ENCODE measurements at places on chromosomes 2 and 18. TPM values are rescaled to one million over a fixed set of nuclear protein-coding genes. Genes with fewer than 3 reads are reported as not detected.

GRCh38 chr2:168145426-168146310, 101.7 kb downstream of the STK39 start:
- DNase-seq: no peak

- no peak for DNase-seq
Observed at GRCh38 chr2:112032689-112033465, 22.2 kb upstream of the TMEM87B start.

DNA sequence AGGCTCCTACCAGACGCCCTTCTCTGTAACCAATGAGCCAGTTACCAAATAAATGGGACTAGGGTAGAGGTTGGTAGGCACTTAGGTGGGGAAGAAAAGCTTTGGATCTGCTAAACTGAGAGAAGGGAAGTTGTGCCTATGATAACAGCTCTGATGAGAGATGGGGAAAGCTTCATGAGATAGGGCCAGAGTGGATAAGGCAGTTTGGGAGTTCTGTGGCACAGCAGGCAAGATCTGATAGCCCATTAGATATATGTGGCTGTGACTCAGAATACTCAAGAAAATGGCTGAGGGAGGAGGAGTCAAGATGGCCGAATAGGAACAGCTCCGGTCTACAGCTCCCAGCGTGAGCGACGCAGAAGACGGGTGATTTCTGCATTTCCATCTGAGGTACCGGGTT, 99.8 kb downstream of the PDE11A start:
- DNase-seq: no peak

DNA sequence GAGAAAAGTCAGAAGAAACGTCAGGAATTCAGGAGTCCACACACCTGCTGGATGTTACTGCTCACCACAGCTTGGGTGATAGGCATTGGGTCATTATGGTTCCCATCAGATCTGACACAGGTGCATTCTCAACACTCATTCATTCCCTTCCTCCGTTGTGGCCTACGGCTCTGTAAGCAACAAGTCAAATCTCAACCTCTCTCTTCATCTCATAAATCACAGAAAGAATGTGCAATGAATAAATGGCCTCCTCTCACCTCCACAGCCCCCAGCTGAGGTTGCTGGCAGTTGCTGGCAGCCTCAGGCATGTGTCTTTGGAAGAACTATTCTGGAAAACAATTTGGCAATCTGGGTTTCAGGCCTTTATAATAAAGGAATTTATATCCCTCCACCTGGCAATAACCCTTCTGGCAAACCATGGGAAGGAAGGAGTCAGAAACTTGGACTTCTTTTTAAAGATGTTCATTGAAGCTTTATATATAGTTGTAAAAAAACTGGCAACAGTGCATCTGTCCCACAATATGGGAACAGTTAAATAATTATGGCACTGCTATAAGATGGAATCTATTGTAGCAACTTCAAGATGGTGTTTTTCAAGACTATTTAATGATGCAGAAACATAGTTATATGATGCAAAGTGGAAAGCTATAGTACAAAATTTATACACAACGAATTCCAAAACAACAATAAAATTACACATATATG, 175.4 kb downstream of the ANAPC1 start:
- no peak for DNase-seq

- no peak for DNase-seq
Observed at GRCh38 chr2:209936106-209936666, 66.3 kb upstream of the RPE start.

DNA sequence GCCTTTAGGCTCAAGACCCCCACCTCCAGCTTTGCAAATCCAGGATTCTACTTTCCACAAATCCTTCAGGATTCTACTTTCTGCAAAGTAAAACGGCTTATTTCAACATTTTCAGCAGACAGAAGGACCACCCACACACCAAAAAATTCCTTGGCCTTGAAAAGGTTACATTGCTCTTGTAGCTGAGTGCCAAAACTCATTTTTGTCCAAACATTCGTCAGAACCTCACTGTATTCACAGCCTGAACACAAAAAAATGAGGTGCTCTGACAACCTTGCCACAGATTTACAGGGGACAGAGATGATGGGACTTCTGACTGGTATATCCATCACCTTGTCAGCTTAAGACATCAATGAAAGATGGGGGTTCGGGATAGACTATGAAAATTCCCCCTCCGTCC, 63.0 kb upstream of the COX7A2L start:
- no peak for DNase-seq

DNA sequence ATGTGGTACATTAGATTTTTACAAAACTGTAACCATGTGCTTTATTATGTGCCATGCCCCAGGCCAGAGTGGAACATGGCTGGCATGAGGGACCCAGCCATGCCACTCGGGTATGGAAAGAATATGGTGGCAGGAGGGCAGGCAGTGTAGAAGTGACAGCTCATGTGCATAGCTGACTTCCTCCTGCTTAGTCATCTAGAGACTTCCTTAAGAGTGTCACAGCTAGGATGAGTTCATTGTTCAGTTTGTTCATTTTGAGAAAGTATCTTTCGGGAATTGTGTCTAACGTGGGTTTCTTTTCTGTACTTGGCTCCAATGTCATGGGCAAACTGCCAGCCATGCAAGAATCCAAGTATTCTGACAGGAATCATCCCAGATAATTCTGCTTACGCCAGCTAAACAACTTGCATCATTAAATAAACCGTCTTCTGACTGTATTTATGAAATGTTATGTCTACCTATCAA, 94.3 kb upstream of the ITGB6 start:
- no peak for DNase-seq

GRCh38 chr2:231546014-231546715, 15.9 kb upstream of the NMUR1 start:
- DNase-seq: no peak

- no peak for DNase-seq
Observed at GRCh38 chr2:145305889-145306288, 786.0 kb upstream of the ZEB2 start.

DNA sequence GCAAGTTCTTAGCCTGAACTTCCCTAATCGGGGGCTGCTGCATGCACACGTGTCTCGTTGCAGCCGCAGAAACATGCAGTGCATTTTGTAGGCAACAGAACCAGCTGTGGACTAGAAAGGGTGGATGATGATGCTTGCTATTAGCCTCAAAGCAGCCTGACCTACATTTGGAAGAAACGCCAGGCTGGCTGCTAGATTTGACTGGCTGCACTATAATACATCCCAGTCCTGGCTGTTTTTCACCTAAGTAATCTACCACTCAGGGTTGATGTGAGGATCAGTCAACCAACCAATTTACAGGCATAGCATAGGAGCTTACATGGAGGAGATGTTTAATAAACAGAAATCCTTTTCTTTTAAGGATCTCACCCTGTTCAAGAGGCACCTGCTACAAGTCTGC, 56.4 kb upstream of the SPP2 start:
- no peak for DNase-seq

- no peak for DNase-seq
Observed at GRCh38 chr18:70021498-70021897, 73.8 kb upstream of the CD226 start.

- no peak for DNase-seq
Observed at GRCh38 chr2:52429171-52429570, 1338.4 kb upstream of the CHAC2 start.

- DNase-seq: no peak
Observed at GRCh38 chr2:84846741-84847142, 34.1 kb downstream of the TRABD2A start.

DNA sequence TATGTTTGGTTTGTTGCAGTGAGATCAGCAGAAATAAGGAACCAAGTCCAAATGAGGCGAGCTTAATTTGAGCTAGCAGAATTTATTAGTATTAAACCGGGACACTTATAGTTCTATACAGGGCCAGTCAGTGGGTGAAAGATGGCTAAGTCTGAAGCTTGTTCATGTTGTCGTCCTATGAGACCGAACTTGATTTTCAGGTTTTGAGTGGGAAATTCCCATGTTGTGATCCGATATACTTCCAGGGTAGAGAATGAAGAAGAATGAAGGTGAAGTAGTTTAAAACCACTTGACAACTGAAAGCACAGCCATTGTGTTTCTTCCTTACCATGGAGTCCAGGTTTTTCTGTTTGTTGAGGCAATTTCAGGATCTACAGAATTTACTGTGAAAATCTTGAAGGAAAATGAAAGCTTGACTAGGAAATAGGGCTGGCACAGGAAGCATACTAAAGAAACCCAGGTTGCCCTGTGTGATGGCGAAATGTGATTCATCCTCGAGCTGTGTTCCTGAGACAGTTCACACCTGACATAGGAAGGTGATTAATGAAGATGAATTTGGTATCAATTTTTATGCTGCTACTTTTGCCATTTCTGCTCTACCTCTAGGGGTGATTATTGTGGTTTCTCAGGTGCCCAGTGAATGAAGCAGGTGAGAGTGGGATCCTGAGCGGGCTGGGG, 37.6 kb upstream of the MGAT5 start:
- DNase-seq: no peak

DNA sequence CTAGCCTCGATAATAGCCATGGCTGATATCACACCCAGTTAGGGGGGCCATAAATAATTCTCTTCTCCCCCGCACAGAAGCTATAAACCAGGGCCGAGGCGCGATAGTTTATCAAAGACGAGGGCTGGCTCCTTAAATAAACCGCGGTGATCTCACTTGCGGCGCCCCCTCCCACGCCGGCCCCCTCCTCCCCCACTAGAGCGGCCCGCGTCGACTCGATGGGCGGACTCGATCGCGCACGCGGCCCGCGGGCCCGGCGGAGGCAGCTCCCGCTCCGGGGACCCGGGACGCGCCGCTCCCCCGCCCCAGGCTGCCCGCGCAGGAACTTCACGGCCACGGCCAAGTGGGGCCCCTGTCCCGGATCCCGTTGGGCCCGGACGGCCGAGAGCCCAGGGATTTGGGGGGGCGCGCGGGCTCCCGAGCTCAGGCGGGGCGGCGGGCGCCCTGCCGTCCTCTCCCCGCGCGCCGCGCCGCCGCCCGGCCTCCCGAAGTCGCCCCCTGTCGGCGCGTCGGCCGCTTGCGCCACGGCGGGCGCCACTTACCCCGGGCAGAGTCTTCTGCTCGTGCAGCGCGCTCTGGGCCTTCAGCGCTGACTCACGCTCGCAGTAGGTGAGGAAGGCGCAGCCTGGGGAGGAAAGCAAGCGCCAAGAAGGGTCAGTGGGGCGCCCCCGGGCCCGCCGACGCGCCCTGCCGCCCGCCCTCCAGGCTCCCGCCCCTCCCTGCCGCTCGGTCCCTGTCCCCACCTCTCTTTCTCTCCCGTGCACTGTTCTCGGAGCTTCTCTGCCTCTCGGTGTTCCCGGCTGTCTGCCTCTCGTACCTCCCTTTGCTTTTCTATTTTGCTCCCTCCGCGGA, 80.4 kb downstream of the CELF4 start:
- no peak for DNase-seq

DNA sequence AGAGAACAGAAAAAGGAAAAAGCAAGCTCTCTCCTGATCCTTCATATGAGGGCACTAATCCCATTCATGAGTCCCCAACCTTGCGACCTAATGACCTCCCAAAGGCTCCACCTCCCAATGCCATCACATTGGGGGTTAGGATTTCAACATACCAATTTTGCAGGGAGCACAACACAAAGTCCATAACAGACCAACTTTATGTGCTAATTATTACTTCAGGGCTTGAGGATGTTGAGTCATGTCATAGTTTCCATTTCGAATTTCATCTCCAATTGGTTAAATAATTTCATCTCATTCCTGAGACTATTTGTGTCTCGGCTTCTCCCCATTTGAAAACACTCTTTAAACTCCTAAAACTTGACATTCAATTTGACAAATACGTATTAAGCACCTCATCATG, 69.9 kb upstream of the KLF7 start:
- no peak for DNase-seq

GRCh38 chr2:138238908-138239307, 262.7 kb upstream of the SPOPL start:
- DNase-seq: no peak

- no peak for DNase-seq
Observed at GRCh38 chr2:155442755-155443372, 744.4 kb downstream of the KCNJ3 start.

GRCh38 chr2:78035804-78036203, 513.6 kb upstream of the LRRTM4 start:
- DNase-seq: no peak

GRCh38 chr2:241466230-241466629, 42.2 kb downstream of the STK25 start:
- DNase-seq: no peak

DNA sequence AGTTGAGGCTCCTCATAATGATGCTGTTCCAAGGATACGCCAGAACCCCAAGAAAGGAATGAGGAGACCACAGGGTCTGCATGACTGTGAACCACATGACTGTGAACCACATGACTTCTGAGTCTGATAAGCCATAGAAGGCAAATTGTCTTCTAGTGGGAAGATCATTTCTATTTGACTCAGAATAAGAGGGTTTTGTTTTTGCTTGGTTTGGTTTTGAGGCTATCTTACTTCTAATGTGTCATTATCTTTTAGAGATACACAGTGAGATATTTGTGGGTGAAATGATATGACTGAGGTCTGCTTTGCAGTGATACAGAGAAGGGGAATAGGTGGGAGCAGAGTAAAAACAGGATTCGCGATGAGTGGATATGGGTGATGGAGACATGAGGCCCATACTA, 28.9 kb upstream of the BCL2L11 start:
- no peak for DNase-seq

GRCh38 chr2:118320658-118321057, 232.4 kb downstream of the INSIG2 start:
- no peak for DNase-seq

- no peak for DNase-seq
Observed at GRCh38 chr2:207475546-207475945, 54.2 kb upstream of the CREB1 start.

- DNase-seq: no peak
Observed at GRCh38 chr2:238107525-238108422, 7.6 kb downstream of the ESPNL start.

DNA sequence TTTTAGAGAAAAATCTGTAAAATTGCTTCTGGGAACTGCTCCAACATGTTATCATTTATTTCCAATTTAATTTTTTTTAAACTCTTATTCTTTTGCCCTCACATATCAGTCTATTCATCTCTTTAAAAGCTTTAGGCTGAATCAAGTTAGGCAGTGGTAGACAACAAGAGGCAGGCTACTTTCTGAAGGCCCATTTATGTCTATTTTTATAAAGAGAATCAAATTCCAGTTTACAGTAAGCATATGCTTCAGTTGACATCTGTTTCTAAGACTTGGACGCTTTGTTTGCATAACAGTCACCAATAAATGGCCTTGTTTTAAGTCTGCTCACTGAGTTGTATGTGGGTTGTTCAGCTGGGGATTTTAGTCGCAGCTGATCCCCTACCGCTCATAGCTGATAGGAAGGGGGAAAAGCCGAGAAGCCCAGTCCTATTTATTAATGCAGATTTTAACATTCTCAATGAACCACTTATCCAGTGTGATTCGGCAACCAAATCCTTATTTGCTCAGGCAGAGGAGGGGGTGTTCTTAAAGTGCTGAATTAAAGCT, 260.4 kb upstream of the SIX3 start:
- DNase-seq: no peak

GRCh38 chr2:195582188-195582587, 74.8 kb upstream of the SLC39A10 start:
- DNase-seq: no peak

Gene SP9
- not detected for total RNA-seq

Gene VWA3B
- not detected for total RNA-seq

Gene CD226
- under 0.01 TPM for total RNA-seq

Gene MYL1
- not detected for total RNA-seq

Gene VIT
- total RNA-seq: not detected

Gene RAB17
- total RNA-seq: 0.39 TPM

Gene LGALSL
- total RNA-seq: 3.6 TPM

Gene RGPD3
- 0.05 TPM for total RNA-seq

Gene CDK5R2
- not detected for total RNA-seq

Gene MPP4
- 24.4 TPM for total RNA-seq

Data from glomerular endothelial cell (primary cell).